ENCODE measurements at places on chromosomes 5 and 9.

- DNase-seq, result no peak
Observed at GRCh38 chr5:82674671-82675070, 396.5 kb upstream of the RPS23 start.

DNA sequence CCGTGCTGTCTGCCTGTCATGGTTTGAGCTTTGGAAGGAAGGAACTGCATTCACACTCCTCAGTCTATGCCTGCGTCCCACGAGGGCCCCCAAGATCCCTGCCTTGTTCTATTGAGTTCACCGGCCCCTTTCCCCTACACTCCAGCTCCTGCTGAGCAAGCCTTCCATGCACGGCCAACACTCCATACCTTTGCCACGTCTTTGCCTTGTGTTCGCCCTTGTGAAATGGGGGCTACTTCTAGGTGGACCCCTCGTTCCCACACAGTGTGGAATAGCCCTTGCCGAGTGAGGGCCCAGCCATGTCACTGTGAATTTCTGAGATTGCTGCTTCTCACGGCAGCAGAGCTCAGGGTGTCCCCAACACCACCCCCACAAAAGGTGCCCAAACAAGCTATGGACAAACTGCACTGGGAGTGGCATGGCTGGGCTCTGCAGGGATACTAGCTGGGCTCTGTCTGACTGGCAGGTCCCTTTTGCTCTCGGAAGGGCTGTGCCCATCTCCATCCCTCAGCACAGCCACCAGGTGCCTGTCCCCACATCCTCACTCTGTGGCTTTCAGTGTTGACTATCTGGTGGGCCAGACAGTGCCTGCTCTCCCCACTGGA lies 67.9 kb upstream of the ADAMTS2 start:
- DNase-seq, result no peak

- peak; percentile 77 for DNase-seq
Observed at GRCh38 chr5:177372034-177372896, 12.0 kb upstream of the SLC34A1 start.

DNA sequence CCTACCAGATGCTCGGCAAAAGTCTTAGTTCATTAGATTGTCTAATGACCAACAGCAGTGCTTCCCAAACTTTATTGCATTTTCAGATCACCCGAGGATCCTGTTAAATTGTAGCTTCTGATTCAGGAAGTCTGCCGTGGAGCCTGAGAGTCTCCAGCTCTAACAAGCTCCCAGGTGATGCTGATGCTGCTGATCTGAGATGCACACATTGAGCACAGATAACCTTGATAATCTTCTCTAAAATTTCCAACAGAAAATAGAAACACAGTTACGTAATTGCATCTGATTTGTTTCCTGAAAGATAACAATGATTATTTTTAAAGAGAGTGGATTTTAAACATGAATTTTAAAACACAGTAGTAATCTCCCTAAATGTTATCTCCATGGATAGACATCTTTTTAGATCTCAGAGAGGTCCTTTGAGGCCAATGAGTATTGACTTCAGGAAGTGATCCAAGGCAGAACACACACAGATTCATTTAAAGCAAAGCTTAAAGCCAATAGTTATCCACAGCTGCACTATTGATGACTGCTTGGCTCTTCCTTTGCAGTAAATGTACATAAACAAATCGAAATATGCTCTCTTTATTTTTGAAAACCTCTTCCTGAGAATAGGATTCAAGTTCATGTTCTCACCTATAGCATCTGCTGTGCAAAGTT lies 122.8 kb upstream of the TNPO1 start:
- no peak for DNase-seq

DNA sequence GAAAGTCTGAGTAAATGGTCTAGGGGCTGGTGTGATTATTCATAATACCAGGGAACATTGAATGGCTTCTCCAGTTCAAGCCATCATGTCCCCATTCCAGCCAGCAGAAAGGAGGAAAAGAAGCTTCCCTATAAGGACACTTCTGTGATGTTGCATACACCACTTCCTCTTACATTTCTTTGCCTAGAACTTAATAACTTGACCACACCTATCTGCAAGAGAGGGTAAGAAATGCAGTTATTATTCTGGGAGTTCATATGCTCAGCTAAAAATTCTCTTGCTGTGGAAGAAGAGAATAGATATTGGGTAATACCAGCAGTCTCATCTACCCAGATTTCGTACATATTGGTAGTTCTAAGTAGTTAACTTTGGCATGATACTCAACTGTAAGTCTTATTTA lies 166.1 kb downstream of the SLC28A3 start:
- no peak for DNase-seq

DNA sequence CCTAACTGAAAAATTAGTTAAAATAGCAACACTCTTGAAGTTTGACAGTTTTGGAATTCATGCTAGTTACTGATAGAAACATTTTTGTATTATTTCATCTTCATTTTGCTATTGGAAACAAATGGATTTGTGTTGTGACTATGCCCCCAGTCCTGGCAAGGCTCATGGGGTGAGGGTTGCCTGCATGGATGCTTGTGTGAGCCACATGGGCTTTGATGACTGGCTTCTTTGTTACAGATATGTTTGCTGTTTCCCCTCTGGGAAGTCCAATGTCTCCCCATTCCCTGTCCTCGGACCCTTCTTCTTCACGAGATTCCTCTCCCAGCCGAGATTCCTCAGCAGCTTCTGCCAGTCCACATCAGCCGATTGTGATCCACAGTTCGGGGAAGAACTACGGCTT lies 44.2 kb downstream of the CD180 start:
- no peak for DNase-seq

All from activated effector memory CD4-positive, alpha-beta T cell treated with anti-CD3 and anti-CD28 coated beads, Interleukin-2, amount 50 U/mL, for 16 hours (primary cell).